Globus pallidus (tissue), 1 donor: ENCODE measurements at places on chromosomes 5 and 9.
A peak's percentile ranks its signal among the peaks of the same experiment; 100 is the strongest.

- DNase-seq, result no peak
These were observed 781 bp upstream of the MYOZ3 start for GRCh38 chr5:150660108-150660831.

DNA sequence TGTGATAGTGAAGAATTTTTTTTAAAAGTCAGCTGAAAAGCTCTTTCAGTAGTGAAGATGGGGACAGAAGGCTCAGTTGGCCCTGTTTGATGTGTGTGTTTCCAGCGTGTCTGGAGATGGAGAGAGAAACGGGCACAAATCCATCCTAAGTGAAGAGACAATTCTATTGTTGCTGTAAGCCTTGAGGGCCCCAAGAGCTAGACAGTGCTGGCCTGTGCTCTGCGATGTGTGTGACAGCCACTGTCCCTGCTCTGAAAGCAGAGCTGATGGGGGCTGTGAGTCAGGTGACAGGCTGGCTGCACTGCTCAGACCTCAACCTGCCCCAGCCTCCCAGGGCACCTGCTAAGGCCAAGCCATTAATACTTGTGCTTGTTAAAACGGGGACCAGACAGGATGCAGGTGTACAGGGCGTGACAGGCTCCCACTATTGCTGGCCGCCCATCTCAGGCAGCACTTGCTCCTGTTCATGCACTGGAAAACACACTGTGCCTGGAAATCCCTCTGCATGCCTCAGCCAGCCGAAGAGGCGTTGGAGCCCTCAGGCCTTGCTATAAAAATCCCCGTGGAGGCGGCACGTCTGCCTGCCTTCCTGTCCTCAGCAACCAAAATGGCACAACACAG lies 44.6 kb upstream of the SEMA4D start:
- DNase-seq, result peak; percentile 97

- DNase-seq, result no peak
These were observed 30.6 kb upstream of the IL6ST start for GRCh38 chr5:56025151-56025885.

GRCh38 chr5:35856765-35857351 lies at the start of gene IL7R:
IL7R (plus strand) TSS chr5:35856891; CDS start chr5:35856978, 87 bp downstream.
- no peak for DNase-seq

DNA sequence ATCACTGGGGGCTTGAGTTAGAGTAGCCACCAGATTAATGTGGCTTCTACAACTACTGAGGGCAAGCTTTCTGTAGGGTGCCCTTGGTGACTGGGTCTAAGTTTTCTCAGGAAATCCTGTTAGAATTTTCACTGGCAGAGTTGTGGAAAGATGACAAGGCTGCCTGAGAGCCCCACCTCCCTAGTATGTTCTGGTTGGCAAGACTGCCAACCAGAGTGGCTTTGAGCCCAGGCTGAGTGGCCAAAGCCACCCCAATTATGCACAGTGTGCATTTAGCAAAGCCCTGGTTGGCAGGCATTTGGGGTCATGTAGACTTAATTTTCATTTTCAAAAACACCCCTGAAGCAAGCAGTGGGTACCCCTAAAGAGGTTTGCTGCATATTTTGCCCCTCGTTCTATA lies 136.7 kb upstream of the HAPLN1 start:
- peak; percentile 13 for DNase-seq

GRCh38 chr9:18127499-18127875 lies 346.5 kb upstream of the ADAMTSL1 start:
- no peak for DNase-seq

DNA sequence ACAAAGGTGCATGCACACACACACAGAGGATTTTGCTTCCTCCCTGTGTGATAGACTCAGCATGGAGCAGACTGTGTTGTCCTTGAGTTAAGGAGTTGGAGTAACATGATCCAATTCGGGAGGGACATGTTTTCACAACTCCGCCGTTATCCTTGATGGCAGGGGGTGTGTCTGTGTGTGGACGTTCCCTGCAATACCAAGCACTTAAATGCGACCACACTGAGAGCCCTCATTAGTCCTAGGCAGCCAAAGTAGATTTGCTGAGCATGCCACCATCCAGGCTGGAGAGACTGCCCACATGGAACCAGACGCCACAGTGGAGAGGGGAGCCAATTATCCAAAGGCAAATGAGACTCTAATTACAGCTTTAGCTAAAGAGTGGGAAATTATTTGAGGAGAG lies 140.1 kb downstream of the DOCK2 start:
- DNase-seq, result no peak

DNA sequence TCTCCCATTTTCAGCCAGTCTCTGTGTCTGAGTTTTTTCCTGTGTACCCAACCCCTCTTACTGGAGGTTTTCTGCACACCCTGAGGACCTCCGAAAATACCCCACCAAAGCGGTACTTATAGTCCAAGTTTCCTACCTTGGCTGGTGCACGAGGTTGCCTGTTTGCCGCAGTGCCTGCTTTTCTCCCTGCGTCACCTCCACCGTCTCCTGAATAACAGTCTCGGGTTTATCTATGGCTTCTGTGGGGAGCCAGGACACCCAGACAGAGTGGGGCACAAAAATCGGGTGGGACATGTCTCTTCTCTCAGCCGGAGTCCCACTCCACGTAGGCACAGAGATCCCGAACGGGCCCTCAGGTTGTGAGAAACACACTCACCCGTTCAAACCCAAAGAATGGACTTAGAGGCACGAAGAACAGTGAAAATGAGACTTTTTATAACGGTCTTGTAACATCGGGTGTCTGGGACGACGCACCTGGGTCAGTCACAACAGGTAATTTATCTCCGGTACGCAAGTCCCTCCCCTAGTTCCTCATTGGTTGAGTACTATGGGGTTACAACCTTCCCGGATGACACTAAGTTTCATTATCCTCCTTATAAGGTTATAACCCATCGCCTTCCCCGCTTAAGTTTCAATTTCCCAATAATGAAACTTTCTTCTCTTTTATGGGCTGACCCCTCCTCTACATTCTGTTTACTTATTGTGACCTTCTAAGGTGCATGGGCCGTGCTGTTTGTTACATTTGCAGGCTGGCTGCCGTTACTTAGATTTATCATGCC lies 970.2 kb upstream of the COX7C start:
- no peak for DNase-seq

DNA sequence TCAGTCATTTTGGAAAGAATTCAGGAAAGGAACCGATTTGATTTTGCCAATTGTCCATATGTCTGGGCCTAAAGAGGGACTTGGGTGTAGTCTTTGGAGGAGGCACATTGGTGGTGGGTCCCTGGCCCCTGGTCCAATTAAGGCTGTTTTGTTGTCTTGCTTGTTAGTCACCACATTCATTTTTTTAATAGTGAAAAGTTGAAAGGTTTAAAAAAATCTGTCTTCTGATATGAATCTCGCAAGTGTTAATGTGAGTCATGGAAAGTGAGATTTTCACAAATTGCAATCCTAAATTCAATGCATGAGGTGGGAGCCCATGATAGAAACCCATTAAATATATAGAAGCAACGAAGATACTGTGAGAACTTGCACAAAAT lies 165.9 kb upstream of the OTULINL start:
- no peak for DNase-seq

DNA sequence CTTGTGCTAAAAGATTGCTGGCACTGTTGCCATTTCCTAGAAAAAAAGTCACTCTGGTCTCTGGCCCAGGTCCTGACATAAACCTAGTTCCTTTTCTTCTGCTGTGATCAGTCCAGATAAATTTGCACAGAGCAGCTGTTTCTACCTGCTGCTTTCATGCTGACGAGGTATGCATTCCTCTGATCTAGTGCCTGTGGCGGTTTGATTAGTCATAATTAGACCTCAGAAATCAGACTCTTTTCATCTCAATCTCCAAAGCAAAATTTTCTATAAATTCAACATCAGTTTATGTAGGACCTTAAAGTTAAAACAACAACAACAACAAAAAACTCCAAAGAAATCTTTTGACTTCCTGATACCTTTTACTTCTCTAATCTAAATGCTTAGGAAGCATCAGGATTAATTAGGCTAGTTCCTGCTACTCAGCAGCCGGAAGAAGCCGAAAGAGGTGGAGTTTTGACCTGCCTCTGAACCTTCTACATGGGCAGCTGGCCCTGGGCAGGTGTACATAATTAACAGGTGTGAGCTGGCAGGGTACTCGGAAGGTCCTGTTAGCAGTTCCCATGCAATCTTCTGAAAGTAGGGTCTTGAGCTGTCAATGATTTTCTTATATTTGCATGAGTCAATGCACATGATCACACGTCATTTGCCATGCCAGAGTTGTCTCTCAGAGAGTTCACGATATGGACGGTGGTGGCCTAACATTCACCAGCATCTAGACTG lies 83.3 kb upstream of the CCDC112 start:
- DNase-seq, result no peak

DNA sequence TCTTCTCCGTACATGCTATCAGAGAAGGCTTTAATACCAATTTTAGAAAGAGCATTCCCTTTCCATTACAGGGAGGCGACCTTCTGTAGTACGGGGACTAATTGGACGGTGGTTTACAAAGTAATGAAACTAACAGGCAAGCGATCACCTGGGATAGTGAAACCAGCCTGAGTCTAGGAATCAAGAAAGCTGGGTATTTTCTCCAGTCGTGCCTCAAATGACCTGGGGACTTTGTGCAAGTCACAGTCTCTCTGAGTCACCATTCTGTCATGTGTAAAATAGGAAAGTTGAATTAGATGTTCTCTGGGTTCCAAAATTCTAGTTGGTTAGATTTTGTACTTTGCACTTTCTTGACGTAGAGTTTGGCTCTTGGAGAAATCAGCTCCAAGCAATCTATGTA lies 22.7 kb upstream of the SSBP2 start:
- no peak for DNase-seq

- DNase-seq, result no peak
These were observed 57.7 kb downstream of the PDE6A start for GRCh38 chr5:149886692-149887470.

- DNase-seq, result no peak
These were observed 69.8 kb upstream of the RASEF start for GRCh38 chr9:83132768-83133167.

GRCh38 chr5:40490464-40491111 lies 189.1 kb upstream of the PTGER4 start:
- no peak for DNase-seq

- DNase-seq, result no peak
These were observed 33.3 kb downstream of the FGF1 start for GRCh38 chr5:142652563-142652962.

DNA sequence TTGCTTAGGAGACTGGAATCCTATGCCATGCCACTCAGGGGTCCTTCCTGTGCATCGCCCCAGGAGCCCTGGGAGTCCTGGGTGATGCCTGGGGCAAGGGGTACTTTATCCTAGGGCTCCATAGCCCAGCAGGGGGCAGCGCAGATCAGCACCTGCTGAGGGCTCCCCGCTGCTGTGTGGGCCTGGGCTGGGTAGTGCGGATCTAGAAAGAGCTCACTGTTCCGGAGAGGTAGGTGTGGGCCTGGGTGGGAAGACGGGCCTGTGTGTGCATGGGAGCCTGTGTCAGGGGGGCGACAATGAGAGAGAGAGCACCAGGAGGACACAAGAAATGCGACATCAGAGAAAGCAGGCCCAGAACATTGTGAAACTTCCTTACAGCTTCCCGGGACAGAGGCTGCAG lies 11.4 kb upstream of the DAB2IP start:
- peak; percentile 70 for DNase-seq

DNA sequence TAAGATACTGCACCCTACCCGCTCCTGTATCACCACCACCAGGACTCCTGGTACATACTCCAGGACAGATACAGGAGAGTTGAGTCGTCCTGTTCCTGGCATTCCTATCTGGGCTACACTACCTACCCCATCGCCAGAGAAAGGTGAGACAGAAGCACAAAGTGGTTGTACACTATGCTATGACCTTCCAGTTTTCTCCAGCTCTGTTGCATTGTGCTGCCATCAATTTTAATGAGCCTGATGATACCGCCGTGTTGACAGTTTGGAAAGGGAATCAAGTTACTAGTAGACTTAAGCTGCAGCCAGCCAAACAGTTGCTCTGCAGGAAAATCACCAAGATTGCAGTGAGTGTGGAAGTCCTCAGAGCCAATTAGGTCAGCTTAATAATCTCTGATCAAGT lies 35.2 kb downstream of the ANP32B start:
- DNase-seq, result no peak

DNA sequence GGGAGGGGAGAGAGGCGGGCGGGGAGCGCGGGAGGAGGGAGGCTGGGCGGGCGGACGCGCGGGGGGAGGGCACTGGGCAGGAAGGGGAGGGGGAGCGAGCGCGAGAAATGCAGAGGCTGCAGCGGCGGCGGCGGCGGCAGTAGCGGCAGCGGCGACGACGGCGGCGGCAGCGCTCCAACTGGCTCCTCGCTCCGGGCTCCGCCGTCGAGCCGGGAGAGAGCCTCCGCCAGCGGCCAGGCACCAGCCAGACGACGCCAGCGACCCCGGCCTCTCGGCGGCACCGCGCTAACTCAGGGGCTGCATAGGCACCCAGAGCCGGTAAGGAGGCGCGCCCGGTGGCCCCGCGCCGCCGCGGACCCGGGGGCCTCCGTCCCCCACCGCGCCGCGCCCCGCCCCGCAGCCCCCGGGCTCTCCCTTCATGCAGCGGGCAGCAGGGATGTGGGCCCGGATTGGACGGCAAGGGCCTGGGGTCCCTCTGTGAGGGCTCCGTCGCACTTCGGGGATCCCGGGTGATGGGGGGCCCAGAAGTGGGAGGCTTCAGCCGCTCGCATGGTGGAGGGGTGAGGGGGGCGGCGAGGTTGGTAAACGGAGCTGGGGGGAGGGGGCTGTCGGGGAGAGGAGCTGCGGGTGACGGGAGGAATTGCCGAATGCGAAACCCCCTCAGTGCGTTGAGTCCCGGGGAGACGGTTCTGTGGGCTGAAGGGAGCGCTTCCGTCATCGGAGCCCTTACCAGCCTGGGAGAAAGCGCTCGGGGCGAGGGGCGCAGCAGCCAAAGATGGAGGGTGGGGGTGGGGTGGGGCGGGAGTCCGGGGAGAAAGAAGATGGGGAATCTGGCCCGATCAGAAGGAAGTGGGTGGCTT lies at the start of gene BASP1:
BASP1 (plus strand) TSS at position 139 of the 860 bp plus-strand sequence. CDS start 57,586 bp downstream, outside the sequence.
- DNase-seq, result peak; percentile 43

DNA sequence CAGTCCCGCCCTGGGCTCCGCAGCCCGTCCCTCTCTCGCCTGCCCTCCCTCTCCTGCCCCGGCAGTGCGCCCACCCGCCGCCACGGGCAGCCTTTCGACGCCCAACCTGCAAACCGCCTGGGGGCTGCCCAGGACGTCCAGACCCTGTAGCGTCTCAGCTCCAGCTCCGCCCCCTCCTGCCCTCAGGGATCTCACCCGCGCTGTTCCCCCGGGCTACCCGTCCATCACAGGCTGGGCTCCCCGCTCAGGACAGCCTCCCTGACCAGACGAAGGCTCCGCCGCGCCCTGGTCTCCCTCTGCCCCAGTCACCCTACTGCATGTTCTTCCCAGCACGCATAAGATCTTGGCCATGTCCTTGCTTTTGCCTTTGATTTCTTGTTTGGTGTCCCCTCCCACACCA lies 1.4 kb downstream of the RASGEF1C start:
- no peak for DNase-seq

- no peak for DNase-seq
These were observed 67.3 kb downstream of the COMMD10 start for GRCh38 chr5:116152169-116152568.

- no peak for DNase-seq
These were observed 248.1 kb upstream of the NREP start for GRCh38 chr5:112004867-112005622.
